ENCODE measurements at places on chromosomes 5 and 9. TPM values are rescaled to one million over a fixed set of nuclear protein-coding genes. Genes with fewer than 3 reads are reported as not detected.

The HTR1A gene
- not detected for total RNA-seq

The PIP5K1B gene
- total RNA-seq, result 3.4 TPM

The EPB41L4B gene
- 23.1 TPM for total RNA-seq

The CEP78 gene
- total RNA-seq, result 25.8 TPM

DNA sequence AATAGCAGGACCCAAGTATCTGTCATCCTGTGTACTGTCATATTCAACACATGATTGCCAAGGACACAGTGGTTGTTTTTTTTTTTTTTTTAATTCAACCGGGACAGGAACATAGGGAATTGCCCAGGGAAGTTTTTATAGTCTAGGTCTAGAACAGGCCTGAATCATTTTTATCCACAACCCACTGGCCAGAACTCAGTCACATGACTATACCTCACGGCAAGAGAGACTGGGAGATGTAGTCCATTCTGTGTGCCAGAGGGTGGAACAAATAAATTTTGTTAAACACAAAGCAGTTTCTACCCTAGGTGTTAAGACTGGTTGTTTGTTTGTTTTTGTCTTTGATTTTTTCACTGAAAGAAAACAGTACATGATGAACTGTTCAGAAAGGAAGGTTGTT, 105.8 kb upstream of the SMARCA2 start:
- DNase-seq, result no peak

- DNase-seq, result no peak
These were observed 310.1 kb upstream of the MSX2 start for GRCh38 chr5:174414315-174414710.

DNA sequence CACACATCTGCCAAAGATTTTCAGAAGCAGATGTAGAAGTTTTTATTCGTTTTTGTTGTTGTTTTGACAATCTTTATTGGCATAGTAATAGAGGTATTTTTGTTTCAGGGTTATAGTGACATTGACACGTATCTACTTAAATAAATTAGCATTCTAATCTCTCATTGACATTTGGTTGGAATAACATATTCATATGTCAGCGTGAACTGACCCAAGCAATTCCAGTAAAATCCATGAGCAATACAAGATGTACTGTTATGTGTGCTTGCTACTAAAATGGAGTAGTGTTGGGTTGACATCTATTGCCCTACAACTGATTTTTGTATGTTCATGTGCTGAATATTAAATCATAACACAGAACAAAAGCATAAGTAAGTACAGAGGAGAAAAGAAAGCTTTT, 284.4 kb upstream of the SMC2 start:
- DNase-seq, result no peak

- DNase-seq, result no peak
These were observed 50.7 kb downstream of the MSX2 start for GRCh38 chr5:174775081-174775480.

- no peak for DNase-seq
These were observed 753.2 kb downstream of the TLR4 start for GRCh38 chr9:118457171-118458000.

Measured in NCI-H460 (cell line).